ENCODE measurements at places on chromosomes 11 and 22. TPM values are rescaled to one million over a fixed set of nuclear protein-coding genes. Genes with fewer than 3 reads are reported as not detected.

DNA sequence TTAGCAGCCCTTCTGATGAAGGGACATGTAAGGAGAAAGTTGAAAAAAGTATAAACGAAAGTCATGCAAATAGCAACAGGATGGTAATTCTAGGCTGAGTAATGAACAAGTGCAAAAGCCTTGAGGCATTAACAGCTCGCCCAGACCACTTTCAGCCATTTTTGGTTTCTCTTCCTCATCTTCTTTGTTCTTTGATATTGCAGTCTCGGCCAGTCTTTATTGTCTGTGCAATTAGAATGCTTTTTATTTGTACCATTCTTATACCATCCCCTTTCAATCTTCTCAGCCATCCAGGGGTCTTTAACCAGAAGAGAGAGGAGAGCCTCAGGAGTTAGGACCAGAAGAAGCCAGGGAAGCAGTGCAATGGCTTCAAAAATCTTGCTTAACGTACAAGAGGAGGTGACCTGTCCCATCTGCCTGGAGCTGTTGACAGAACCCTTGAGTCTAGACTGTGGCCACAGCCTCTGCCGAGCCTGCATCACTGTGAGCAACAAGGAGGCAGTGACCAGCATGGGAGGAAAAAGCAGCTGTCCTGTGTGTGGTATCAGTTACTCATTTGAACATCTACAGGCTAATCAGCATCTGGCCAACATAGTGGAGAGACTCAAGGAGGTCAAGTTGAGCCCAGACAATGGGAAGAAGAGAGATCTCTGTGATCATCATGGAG lies 7.3 kb downstream of the TRIM34 start:
- no peak for DNase-seq

- DNase-seq = no peak
These were observed 132.7 kb upstream of the RAG2 start for GRCh38 chr11:36730761-36731160.

C11orf52 gene
- total RNA-seq = 12.3 TPM

- no peak for DNase-seq
These were observed 68.9 kb downstream of the CHST1 start for GRCh38 chr11:45596571-45596970.

- peak; percentile 31 for DNase-seq
These were observed 44.4 kb upstream of the KCNQ1OT1 start for GRCh38 chr11:2744166-2744565.

DNA sequence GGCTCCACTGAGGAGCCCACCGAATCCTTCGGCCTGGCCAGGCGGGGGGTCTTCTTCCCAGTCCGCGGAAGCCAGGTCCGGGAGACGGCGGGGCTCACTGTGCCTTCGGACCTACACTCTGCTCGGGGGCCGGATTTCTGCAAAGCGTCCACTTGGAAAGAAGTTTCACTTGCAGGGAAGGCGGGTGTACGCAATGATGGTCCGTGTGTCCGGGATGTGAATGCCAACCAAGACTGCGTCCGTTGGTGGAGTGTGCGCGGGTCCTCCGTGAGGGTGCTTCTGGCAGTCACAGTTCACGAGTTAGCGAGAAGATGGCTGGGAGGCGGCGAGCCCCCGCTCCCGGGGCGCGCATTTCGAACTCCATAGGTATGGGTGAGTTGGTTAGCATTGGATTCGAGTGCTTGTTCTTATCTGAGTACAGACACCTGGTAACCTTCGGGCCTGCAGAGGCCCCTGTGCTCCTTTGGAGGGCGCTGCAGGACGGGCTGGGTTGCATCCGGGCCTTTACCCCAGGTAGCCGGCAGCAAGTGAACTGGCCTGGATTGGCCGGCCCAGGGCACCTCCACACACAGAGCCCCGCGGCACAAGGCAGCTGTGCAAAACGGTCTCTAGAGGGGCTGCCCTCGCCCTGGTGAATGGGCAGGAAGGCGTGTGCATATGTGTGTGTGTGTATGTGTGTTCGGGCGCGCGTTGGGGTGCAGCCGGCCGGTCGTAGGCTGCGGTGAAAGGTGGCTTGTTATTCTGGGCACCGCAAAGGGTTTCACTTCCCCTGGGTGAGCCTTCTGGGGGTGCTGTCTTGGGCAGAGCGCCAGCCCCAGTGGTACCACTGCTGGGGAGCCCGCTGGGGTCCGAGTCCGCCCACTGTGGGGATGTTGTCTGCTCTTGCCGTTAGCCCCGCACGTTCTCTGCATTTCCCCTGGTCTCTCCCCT lies 13.3 kb upstream of the CYP2R1 start:
- peak; percentile 25 for DNase-seq

DNA sequence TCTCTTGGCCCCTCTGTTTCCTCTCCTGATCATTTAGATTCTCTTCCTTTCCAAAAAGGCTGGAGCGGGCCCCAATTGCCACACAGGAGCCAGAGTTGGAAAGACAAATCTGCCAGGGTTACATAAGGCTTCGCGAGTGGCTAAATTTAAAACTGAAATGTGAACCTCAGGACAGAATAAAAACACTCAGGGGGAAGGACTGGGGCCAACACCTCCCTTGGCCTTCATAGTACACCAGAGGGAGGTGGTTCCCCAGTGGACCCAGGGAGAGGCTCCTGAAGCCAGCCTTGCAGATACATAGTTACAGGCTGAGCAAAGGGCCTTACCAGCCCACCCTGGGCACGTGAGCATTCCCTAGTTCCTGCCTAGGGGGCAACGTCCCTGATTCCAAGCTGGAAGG lies 150.1 kb downstream of the MN1 start:
- peak; percentile 82 for DNase-seq

DNA sequence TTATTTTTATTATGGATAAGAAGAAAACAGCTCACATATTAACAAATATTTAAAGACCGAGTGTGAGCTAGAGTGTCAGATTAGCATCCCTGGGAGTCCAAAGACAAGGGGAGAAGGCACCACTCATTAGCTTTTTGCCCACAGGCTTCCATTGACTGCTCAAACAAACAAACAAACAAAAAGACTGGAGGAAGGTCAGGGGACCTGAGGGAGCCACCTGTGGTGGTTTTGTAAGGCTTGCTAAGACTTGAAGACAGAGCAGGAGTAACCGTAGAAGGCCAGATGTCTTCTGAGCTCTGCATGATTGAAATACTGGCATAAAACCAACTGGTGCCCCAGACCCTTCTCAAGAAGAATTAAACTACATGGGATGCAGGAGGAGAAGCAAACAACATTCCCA lies 395.2 kb upstream of the CNTN5 start:
- DNase-seq = no peak

DNA sequence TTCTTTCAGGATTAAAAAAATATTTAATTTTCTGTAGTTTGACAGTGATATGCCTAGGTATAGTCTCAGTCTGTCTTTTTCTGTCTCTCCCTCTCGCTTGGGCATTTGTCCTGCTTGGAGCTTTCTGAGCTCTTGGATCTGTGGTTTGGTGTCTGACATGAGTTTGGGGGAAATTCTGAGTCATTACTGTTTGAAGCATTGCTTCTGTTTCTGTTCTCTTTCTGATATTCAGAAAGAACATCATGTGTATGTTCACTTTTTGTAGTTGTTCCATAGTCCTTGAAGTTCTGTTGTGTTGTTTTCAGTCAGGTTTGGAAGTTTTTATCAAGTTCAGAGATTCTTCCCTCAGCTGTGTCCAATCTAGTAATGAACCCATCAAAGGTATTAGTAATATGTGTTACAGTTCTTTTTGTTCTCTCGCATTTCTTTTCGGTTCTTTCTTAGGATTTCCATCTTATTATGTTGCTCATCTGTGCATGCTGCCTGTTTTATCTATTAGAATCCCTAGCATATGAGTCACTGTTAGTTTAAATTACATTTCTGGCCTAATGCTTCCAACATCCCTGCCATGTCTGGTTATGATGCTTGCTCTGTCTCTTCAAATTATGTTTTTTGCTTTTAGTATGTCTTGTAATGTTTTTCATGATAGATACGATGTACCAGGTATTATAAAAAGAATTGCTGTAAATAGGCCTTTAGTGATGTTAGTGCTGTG lies 48.4 kb downstream of the DDX10 start:
- DNase-seq = no peak

DNA sequence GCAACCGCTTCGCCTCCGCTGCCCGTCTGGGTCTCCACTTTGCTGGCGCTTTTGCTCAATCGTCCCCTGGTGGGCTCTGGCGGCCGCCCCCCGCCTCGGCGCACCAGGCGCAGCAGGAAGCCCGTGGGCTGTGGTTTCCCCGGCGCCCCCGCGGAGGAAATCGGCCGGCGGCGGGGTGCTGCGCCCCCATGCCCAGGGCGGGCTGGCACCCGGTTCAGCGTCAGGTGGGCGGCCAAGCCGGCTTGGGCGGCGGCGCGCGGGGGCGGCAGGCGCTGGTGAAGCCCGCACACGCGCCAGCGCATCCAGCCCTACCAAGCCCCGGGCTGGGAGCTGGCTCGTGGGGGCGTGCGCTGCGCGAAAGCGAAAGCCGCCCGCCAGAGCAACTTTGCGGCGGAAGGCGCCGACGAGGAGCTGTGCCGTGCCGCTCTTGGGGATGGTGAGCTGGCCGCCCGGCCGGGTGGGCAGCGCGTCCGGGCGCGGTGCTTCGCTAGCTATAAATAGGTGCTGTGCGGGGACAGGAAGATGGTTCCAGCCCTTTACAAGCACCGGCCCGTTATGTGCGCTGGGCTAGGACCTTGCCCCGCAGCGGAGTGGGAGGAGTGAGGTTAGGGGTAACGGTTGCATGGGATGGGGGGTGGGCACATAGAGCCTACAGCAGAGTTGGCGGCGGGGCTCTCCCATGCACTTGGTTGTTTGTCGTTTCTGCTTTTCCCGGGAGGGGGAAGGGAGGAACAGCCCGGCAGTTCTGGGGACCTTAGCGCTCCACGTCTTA lies 25.0 kb upstream of the SUSD2 start:
- peak; percentile 64 for DNase-seq

- no peak for DNase-seq
These were observed 852 bp downstream of the TRAF6 start for GRCh38 chr11:36509201-36509639.

OR5P2 gene
- not detected for total RNA-seq

DNA sequence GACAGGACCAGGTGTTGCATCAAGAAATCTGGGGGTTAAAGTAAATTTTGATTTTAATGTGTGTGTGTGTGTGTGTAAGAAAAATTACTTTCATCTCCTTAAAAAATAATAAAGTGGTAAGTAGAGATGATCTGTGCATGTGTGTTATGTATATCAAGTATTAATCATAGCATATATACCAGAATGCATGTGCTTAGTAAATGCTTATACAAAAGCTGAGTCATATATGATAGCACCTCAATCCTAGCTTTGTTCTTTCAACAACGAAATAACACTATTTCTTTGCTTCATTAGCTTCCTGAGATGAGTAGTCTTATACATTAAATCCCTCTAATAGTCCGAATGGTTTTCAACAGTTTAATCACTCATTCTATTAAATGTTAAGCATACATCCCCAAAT lies 899.6 kb upstream of the ANO3 start:
- DNase-seq = no peak

GRCh38 chr22:39360674-39361413 lies 11.1 kb downstream of the SYNGR1 start:
- no peak for DNase-seq

GRCh38 chr11:70669871-70670675 lies 271.7 kb downstream of the CTTN start:
- DNase-seq = no peak

GRCh38 chr11:114812733-114813132 lies 134.4 kb downstream of the NXPE2 start:
- DNase-seq = no peak

DNA sequence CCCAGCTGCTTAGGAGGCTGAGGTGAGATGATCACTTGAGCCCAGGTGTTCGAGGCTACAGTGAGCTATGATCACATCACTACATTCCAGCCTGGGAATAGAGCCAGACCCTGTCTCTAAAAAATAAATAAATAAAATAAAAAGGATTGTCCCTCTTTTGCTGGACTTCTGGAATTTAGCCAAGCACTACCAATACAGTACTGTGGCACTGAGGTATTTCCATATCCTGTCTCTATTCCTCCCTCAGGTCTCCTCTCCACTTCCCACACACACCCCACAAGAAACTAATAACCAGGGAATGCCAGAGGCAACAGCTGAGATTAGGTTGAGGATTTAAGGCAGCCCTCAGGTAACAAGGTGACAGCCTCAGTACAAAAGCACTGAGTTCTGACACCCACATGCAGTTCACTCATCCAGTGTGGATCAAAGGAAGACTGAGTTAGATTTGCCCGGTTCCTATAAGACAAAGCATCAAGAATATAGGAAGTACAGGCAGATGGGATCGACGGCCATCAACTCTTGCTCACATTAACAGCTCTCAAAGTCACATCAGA lies 4.5 kb upstream of the PPP2R1B start:
- no peak for DNase-seq

DNA sequence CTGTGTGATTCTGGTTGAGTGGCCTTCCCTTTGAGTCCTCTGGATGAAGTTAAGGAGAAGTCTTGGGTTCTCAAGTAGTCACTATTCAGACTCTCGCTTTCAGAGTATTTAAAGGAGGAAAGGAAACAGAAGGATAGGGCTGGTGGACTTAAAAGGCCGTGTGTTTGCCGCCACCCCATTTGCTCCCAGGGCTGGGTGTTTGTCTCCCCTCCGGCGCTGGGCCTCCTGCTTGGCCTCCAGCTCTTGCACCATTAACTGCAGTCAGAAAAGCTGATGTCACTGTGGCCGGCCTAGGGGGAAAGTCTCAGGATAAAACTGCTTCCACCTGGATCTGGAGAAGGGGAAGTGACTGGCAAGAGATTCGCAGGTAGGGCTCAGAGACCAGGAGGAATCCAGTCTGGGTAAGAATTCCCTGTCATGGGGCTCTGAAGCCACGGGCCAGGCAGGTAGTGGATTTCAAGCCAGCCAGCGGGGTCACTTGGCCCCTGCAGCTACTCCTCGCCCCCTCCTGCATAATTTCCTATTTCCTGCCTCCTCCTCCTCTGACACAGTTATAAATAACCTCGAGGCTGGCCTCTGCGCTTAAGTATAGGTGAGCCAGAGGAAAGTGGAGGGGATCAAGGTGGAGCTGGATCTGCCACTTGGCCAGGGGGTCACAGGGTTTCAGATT lies 17.1 kb downstream of the TIMP3 start:
- no peak for DNase-seq

DNA sequence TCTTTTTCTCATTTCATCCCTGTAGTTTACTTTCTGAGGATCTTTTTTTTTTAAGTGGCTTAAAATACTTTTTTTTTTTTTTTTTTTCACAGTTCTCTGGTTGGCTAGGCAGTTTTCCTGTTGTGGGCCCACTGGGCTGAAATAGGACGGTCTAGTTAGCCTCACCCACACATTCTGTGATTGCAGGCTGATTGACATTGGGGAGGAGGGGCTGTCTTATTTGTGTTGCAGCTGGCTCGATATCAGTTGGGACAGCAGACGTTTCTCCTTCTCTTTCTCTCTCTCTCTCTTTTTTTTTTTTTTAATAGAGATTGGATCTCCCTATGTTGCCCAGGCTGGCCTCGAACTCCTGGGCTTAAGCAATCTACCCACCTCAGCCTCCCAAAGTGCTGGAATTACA lies 6.9 kb downstream of the BCR start:
- no peak for DNase-seq

- no peak for DNase-seq
These were observed 93.2 kb downstream of the LRRC32 start for GRCh38 chr11:76577226-76577920.
